Stimulated activated CD8-positive, alpha-beta memory T cell treated with anti-CD3 and anti-CD28 coated beads, Interleukin-7, amount 100 ng/mL, for 1 hour (primary cell): ENCODE measurements at places on chromosomes 5 and 9.

DNA sequence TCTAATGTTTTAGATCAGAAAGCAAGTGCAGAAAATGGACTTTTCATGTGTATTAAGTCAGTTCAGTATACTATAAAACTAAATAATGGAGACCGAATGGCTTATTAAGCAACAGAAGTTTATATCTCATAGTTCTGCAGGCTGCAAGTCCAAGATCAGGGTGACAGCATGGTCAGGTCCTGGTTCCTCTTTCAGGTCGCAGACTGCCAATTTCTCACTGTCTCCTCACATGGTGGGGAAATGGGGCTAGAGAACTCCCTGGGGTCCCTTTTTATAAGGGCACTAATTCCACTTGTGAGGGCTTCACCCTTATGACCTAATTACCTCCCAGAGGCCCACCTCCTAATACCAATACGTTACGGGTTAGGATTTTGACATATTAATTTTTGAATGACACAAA is 48.7 kb downstream of the RICTOR start:
- no peak for DNase-seq

DNA sequence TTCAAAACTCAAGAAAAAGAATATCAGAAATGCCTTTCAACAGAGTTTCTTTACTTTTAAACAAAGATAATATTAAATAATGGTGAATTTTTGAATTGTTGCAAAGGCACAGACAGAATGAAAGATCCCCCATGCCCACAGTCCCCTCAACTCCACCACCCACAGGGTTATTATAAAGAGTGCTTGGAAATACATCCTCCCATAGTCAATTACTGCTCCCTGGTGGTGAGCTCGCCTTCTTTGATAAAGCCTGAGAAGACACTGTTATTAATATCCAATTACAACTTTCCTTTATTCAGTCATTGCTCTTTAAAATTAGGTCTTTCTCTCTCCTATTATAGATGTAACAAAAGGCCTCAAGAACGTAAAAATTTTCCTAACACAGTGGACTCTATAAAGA is 490.2 kb upstream of the RORB start:
- DNase-seq, result no peak

GRCh38 chr9:77764894-77765780 is 117.0 kb upstream of the GNA14 start:
- DNase-seq, result no peak

- DNase-seq, result no peak
These were observed 8.9 kb downstream of the AGXT2 start for GRCh38 chr5:35038891-35039290.

- DNase-seq, result no peak
These were observed 47.2 kb downstream of the ARHGEF28 start for GRCh38 chr5:73673161-73673591.

- no peak for DNase-seq
These were observed 558.6 kb upstream of the SGCD start for GRCh38 chr5:155768332-155768731.

- DNase-seq, result no peak
These were observed 35.3 kb downstream of the UBE2QL1 start for GRCh38 chr5:6483880-6484382.

- DNase-seq, result no peak
These were observed 589.4 kb upstream of the FAM174A start for GRCh38 chr5:99945478-99946442.

DNA sequence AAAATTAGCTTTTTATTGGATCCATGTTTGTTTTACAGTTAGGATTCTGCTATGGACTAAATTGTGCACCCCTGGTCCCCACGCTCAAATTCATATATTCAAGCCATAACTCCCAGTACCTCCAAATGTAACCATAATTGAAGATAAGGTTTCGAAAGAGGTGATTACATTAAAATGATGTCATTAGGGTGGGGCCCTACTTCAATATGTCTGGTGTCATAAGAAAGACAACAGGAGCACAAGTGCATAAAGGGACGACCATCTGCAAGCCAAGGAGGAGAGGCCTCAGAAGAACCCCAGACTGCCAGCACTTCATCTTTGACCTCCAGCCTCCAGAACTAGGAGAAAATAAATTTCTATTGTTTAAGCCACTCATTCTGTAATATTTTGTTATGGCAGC is 7.4 kb upstream of the HNRNPA0 start:
- DNase-seq, result no peak

- DNase-seq, result no peak
These were observed 81.2 kb downstream of the ALDH1A1 start for GRCh38 chr9:72871685-72872084.

DNA sequence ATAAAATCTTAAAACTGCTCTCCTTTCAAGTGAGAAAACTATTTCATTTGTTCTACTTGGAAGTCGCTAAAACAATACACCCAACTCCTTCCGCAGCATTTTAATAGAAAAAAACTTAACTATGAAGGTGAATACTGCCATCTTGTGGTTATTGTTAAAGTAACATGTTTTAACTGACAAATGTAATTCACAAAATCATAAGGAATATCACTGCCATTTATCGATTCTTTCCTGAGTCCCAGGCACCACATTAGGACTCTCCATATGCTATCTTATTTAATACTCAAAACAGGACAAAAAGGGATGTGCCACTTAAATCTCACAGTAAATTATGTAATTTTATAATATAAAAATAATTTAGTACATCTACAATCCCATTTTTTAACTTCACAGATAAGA is 130.5 kb upstream of the ITGA1 start:
- DNase-seq, result no peak

- DNase-seq, result no peak
These were observed 70.8 kb upstream of the FCN2 start for GRCh38 chr9:134809826-134810225.

- DNase-seq, result no peak
These were observed 163.7 kb upstream of the TRPC7 start for GRCh38 chr5:136529081-136529480.

DNA sequence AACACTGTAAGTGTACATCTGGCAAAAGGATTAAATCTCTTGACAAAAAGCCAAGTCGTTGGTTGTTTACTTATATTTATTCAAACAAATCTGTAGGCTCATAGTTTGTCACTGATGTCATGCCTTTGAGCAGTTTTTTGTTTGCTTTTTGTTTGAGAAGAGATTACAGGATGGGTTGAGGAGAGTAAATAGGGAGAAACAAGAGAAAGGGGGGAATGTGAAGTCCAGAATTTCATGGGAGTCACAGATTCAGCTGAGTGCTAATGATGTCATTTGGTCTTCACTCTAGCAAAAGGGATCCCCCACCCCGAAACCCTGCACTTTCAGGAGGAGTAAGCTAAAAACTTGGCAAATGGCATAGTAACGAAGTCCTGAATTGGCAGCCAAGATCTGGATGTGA is 337.4 kb downstream of the GLIS3 start:
- no peak for DNase-seq

- DNase-seq, result no peak
These were observed 63.8 kb downstream of the ATP10B start for GRCh38 chr5:160788102-160788660.
